A172 (cell line): ENCODE measurements at places on chromosomes 2 and 18. TPM values are rescaled to one million over a fixed set of nuclear protein-coding genes. Genes with fewer than 3 reads are reported as not detected.

- no peak for DNase-seq
Measured at GRCh38 chr2:23427350-23427749, 42.4 kb downstream of the KLHL29 start.

- DNase-seq: no peak
Measured at GRCh38 chr2:60468382-60469085, 84.9 kb downstream of the BCL11A start.

GRCh38 chr2:233165895-233166661 lies 85.4 kb upstream of the ATG16L1 start:
- peak; percentile 91 for DNase-seq

DNA sequence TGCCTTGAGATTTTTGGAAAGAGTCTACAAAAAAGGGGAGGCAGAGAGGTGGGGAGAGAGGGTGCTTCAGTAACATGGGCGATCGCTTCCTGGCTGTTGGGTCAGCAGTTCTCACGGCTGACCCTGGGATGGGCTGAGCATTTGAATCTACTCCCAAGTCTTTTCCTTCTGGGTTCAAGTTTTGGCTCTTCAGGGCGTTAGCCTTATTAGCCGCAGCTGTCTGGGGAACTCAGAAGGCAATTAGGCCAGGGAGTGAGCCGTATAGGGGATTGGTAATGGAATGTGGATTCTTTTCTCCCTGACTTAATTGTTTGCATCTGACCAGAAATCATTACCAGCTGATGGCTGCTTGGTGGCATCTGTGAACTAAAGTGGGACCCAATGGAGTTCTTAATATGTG lies 250.5 kb upstream of the SKOR2 start:
- no peak for DNase-seq

DNA sequence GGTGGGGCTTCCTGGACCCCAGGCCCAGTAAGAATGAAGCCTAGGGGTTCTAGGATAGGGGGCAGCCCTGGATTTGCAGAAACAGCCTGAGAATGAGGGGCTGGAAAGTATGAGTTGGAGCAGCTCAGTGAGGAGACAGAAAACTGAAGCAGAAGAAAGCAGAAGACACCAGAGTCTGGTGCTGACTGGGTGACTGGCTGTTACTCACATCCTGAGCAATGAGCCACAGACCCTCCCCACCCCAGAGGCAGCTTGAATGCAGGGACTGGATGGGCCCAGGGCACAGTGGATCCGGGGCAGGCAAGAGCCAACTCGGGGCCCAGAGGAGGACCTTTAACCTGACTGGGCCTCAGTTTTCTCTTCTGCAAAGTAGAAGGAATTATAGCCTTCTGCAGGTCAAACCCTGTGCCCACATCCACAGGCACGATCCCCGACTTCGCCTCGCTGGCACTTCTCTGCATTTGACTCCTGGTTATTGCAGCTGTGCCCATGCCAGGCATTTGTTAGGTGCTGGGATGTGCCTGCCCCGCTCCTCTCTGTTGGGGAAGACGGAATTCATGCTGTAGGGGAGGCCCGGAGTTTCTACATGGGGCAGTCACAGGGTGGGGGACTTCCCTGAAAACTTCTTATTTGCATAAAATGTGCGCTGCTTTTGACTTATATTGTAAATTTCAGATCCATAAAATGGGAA lies 8.5 kb downstream of the STEAP3 start:
- peak; percentile 76 for DNase-seq

GRCh38 chr2:23235292-23235691 lies 149.7 kb upstream of the KLHL29 start:
- peak; percentile 60 for DNase-seq

DNA sequence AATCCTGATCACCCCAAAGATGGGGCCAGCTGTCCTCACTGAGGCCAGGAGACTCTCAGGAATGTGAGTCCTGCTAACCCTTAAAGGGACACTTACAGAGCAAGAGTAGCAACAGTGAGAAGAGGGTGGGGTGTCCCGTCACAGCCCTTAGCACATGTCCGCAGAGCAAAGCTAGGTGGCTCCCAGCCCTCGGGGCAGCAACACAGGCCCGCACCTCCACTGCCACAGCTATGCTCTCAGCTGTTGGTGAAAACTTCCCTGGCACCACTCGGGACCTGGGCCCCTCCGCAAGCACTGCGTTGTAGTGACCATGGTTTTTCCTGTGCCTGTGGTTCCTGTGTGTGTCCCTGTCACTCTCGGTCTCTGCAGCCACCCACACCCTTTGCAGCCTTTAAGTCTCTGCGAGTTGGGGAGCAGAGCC lies 76.4 kb upstream of the UXS1 start:
- no peak for DNase-seq

DNA sequence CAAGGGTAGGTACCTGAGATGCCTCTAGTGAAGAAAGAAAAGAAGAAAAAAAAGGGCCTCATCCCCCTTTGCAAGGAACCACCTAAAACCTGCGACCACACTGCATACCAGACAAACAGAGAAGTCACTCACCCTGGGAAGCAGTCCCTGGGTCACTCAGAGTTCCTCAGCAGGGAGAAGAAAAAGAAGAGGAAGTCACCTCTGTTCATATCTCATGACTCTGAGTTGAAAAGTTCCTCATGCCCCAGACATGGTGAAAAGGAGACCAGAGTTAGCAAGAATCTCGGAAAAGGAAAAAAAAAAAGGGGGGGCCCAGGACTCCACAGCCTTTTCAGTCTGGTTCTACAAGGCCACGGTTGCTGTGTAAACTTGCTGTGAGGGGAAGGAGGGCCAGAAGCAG lies 478.4 kb upstream of the NRXN1 start:
- DNase-seq: no peak

The MDH1B gene
- total RNA-seq: 5.4 and 9.2 TPM in 2 replicates

The RAB6C gene
- total RNA-seq: not detected in 2 replicates

The ACTR2 gene
- 93.3 and 103 TPM in 2 replicates for total RNA-seq

The DTNB gene
- total RNA-seq: 7.7 and 11.1 TPM in 2 replicates
